ENCODE measurements at places on chromosomes 6 and 20.

GRCh38 chr6:20584100-20584731 lies 50.0 kb downstream of the CDKAL1 start:
- DNase-seq = no peak

GRCh38 chr6:37256692-37257319 lies 766 bp upstream of the TBC1D22B start:
- no peak for DNase-seq

GRCh38 chr20:40980106-40980827 lies 48.4 kb upstream of the TOP1 start:
- DNase-seq = peak; percentile 25

GRCh38 chr6:20706238-20706938 lies 172.1 kb downstream of the CDKAL1 start:
- peak; percentile 99 for DNase-seq

- no peak for DNase-seq
Measured at GRCh38 chr6:144824018-144824417, 538.9 kb downstream of the UTRN start.

- peak; percentile 39 for DNase-seq
Measured at GRCh38 chr6:163387317-163387716, 27.2 kb upstream of the QKI start.

GRCh38 chr6:33885132-33886057 lies 81.6 kb upstream of the MLN start:
- DNase-seq = no peak

DNA sequence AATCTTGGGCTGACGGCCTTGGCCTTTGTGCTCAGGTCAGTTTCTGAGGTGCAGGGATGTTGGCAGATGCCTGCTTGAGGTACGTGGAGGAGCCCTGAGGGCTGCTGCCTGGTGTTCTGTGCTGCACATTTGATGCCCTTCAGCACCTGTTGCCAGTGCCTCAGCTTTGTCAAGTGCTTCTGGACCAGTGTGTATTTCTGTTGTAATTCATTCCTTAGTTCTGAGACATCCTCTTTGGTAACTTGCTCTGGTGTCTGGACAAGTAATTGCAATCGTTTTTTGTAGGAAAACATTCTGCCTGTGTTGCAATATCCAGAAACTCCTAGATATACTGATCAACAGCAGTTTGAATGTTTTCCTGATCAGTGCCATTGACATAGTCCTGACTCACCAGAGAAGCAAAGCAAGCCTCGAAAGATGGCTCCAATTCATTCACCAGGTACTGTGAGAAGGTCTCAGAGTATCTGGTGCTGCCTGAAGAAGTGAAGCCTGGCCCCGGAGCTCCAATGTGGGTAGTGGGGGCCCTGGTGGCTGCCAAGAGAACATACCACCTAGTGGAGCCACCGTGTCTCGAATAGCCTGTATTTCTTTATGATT lies 26.7 kb downstream of the ZNF337 start:
- DNase-seq = no peak

DNA sequence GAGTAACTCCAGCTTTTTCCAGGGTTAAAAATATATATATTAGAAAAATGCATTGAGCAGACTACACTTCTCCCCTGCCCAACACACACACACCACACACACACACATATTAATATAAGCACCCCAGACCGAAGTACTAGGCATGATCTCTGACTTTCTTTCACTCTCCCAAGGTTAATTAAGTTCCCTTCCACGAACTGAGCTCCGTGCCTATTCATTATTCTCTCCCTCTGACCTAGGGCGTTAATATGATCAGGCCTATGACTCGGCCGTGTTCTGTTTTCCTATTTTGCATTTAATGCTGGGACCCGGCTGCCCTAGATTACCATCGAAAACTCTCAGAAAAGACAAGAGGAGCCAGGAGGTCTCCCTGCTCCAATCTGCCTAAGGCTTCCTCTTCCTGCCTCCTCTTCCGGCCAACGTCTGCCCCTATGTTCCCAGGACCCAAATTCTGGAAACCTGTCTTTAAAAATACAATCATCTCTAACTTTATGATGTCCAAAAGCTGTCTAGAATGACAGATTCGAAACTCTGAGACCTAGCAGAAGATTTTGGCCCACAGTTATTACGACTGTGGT lies 6.1 kb upstream of the POU3F2 start:
- DNase-seq = no peak

All from NCI-H2171 treated with DMSO at 0.1 percent for 48 hours (cell line).